Cardiac fibroblast (primary cell): ENCODE measurements at places on chromosomes 3 and 15.

- peak; percentile 28 for DNase-seq
These were observed 197.1 kb upstream of the BHLHE40 start for GRCh38 chr3:4782095-4782494.

- no peak for DNase-seq
These were observed 1.4 kb downstream of the PLCB2 start for GRCh38 chr15:40306371-40306770.

- no peak for DNase-seq
These were observed 1.4 kb downstream of the CA12 start for GRCh38 chr15:63380151-63380807.

DNA sequence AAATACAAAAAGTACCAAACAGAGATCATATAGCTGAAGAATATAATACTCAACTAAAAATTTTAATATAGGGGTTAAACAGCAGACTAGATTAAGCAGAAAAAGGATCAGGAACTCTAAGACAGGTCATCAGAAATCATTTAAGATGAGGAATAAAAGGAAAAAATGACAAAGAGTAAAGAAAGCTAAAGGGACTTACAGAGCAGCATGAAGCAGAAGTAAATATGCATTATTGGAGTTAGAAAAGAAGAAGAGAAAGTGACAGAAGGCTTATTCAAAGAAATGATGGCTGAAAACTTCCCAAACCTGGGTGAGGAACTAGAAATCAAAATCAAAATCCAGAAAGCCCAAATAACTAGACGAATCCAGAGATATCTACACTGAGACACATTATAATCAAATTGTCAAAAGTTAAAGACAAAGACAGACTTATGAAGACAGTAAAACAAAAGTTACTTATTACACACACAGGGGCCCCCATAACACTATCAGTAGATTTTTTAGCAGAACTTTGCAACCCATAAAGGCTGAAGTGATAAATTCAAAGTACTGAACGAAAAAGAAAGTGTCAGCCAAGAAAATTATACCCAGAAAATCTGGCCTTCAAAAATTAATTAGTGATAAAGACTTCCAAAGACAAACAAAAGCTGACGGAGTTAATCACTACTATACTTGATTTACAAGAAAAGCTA, 95.6 kb downstream of the SCAPER start:
- DNase-seq: no peak

DNA sequence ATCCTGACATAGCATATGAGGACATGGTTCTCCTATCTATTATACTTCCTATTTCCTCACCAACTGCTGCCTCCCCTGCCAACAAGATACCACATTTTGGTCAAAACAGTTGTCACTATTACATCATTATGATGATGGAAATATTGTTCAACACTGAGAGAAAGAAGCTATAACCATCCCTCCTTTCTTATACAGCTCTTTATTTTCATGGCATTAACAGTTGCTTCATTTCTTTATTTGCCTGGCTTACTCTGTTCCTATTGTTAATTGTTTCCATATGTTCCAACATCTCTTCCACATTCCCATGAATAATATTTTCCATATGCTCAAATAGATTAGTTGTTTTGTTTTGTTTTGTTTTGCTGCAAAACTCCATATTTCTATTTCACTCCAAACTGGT, 40.8 kb upstream of the FILIP1L start:
- peak; percentile 24 for DNase-seq

- DNase-seq: no peak
These were observed 55.4 kb downstream of the RASGRF1 start for GRCh38 chr15:79035111-79035601.

- DNase-seq: no peak
These were observed 11.0 kb upstream of the BFSP2 start for GRCh38 chr3:133388696-133389395.

GRCh38 chr3:117618462-117618861, 908.9 kb downstream of the TUSC7 start:
- DNase-seq: no peak

GRCh38 chr3:16502347-16502908, 11.1 kb downstream of the RFTN1 start:
- DNase-seq: no peak
